ENCODE measurements at places on chromosomes 6 and 20.

DNA sequence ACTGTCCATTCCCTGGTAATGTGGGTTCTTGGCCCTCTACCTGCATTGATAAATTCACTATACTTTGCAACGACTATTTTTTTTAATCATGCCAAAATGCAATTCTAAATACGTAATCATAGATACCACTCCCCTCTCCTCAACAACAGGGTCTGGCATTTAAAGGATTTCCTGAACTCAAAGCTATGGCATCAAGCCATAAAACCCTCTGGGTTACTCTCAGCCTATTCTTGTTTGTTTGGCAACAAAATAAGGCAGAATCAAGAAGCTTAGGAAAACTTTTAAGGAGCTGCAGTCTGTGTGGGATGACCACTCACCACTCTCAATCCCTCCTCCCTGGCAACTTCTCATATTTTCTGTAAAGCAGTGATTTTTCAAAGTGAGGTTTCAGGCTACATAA, 669.9 kb upstream of the ID4 start:
- DNase-seq = no peak

- no peak for DNase-seq
These were observed 70.6 kb upstream of the ZMYND8 start for GRCh38 chr20:47427067-47427466.

GRCh38 chr6:154367839-154368695, 11.5 kb upstream of the IPCEF1 start:
- no peak for DNase-seq

- no peak for DNase-seq
These were observed 86.7 kb upstream of the AGPAT4 start for GRCh38 chr6:161360520-161360919.

DNA sequence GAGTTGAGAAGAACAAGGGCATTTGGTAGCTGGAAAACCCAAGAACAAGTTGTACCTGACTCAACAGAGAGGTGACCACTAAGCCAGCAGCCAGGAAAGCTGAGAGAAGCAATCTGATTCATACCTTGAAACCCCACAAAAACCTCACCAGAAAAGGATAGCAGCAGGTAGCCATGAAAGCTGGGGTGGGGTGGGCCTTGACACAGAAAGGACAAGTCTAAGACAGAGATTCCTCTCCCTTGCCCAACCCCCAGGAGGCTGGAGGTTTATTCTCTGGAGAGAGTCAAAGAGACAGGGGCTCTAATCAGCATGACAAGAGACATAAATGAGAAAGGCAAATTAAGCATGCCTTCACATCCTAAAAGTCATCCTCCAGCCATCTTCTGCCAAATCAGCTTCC, 151.7 kb upstream of the DST start:
- no peak for DNase-seq

DNA sequence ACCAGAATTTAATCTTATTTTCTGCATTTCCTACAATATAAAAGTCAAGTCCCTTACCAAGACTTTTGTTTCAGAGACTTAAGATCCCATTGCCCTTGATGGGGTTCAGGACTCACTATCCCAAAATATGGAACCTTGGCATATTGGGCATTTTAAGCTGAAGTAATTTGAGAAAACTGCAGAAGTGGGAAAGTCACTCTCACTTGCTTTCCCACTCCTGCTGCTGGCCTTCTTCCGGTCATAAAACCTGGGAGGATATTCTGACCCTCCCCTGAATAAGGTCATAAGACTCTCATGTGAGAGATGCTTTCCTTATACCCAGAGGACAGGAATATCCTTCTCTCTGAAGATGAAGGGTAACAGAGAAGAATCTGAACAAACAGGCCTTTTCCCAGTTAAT, 92.8 kb upstream of the IFNGR1 start:
- DNase-seq = no peak

GRCh38 chr6:1554476-1555310, 55.0 kb upstream of the FOXC1 start:
- no peak for DNase-seq

- DNase-seq = no peak
These were observed 1.1 kb downstream of the ARG1 start for GRCh38 chr6:131574133-131574532.

DNA sequence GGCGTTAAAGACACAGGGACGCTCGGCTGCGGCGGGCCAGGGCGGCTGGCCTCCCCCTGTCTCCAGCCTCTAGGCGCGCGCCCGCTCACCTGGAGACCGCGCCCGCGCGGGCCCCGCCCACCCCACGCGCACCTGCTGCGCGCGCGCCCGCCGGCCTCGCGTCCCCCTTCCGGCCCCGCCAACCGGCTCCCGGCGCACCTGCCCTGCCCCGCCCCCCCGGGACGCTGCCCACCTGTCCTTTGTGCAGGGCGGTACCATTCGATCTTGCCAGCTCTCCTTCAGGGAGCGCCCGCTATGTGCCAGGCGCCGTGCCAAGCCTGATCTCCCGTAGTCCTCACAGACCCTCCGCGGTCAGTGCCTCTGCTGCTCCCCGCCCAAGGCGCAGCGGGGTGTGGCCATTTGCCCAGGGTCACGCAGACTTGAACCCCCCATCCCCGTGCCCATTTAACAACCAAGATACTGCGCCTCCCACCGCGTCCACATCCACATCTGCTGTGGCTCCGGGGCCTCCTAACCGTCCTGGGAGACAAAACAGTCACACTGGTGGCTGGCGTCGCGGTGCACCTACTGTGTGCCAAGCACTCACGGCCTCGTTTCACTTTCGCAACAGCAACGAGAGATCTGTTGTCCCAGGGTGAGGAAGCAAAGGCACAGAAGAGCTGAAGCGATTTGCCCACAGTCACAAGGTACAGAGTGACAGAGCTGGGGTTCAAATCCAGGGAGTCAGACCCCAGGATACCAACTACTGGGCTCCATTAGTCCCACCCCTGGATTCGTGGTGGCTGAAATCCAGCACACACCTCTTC, 48.1 kb downstream of the NOL4L start:
- DNase-seq = no peak

- DNase-seq = no peak
These were observed at the start of gene TCF21 for GRCh38 chr6:133888929-133889556. TSS of gene TCF21 (plus strand) at chr6:133889113. CDS start at chr6:133889398, 285 bp downstream.
